ENCODE measurements at places on chromosomes 12 and 14.

DNA sequence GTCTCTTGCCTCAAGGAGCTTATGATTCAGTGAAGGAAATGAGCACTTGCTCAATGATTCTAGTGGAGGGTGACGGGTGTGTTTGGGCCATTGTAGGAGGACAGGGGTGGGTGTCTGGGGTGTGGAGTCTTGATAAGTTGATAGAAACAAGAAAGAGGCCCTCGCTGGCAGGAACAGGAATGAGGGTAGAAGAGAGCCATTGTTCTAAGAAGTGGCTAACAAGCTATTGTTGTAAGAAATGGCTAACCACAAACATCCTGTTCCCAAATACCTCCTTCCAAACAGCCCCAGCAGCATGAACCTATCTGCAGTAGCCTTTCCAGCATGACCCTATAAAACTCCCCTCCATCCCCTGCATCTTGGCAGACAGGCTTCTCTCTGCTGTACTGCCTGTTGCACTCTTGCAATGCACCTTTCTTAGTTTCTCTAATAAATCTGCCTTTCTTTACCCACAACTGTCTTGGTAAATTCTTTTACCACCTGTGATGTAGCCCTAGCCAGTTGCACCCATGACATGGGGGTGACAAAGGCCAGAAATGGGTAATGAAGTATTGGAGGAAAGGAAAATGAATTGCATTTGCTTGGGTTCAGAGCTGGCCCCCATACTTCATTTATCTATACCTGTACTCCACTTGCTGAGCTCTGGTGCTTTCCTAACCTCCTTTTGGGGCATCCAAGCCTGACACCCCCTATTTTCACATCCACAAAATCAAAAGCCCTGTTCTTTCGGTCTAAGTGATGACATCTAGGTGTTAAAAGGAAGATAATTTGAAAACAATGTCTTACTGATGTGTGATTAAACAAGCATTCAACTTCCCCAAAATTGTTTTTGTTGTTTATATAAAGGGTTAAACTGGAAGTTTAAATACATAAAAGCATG, 389.1 kb downstream of the GRIN2B start:
- no peak for DNase-seq

GRCh38 chr12:39061576-39061975, 156.2 kb upstream of the CPNE8 start:
- DNase-seq: no peak

GRCh38 chr14:53391156-53391555, 238.0 kb upstream of the DDHD1 start:
- DNase-seq: no peak

GRCh38 chr12:92486443-92487137, 216.2 kb upstream of the PLEKHG7 start:
- DNase-seq: no peak

- DNase-seq: no peak
Observed at GRCh38 chr14:74765721-74766120, 2.6 kb downstream of the YLPM1 start.

DNA sequence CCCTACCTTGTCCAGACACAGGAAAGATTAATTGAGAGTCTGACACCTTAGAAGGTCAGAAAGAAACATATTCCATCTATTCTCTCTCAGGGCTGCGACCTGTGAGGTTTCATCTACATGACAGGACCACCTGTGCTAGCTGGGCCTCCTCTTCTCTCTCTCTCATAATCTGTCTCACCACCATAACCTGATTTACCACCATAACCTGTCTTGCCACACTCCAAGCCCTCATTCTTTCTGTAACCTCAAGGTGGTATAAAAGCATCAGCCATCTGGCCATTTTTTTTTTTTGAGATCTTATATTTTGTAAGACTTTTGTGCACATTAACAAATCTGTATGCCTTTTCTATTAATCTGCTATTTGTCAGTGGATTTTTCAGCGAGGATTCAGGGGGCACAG, 75.5 kb downstream of the ACADS start:
- DNase-seq: no peak

GRCh38 chr12:79454338-79454843, 236.4 kb downstream of the PAWR start:
- no peak for DNase-seq

DNA sequence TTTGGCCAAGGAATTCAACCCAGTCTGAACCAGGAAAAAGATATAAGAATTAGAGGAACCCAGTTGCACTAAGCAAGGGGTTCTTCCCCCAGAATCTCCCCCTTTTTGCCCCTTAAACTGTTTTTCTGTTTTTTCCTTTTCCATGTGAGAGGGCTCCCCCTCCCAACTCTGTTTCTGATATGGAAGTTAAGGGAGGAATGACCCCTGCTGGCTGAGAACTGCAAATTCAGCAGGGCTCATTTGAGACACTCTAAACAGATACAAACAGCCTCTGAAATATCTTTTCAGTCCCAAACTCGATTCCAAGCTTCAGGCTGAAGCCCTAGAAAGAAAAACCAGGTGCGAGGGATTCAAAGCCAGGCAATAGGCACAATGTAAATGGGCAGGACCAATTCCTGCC, 132.7 kb downstream of the SLC41A2 start:
- no peak for DNase-seq

DNA sequence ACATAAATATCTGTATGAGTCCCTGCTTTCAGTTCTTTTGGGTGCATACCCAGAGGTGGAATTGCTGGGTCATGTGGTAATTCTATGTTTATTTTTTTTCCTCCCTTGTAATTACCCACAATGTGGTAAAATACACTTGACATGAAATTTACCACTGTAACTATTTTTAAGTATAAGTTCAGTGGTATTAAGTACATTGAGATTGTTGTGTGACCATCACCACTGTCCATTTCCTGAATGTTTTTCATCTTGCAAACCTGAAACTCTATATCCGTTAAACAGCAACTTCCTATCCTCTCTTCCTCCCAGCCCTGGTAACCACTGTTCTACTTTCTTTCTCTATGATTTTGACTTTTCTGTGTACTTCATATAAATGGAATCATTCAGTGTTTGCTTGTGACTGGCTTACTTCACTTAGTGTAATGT, 51.4 kb downstream of the BORCS5 start:
- DNase-seq: no peak
